ENCODE measurements at places on chromosomes 7 and 10.

DNA sequence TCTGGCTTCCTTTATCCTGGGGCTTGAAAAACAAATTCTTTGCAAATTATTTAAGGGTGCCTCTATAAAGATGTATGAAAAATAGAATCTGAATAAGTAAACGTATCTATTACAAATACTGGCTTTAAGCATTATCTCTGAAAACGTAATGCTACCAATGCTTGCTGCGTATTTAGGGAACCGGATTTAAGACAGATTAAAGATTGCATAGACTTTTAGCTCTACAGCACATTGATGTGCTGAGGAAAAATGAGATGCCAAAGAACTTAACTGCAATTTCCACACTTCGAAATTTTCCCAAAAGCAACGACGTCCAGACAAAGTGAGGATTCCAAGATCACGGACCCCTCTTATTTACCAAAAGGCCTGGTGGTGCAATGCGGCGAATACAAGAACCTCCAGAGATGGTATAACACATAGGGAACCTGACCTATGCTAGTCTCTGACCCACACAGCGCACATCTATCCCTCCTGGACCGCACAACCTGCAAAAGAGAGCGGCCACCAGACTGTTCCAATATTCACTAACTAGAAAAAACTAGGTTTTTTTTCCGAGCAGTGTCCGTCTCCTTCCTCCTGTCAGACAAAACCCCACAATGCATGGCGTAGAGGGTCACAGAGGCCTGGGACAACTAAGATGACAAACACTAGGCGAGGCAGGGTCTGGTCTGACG is 34.3 kb upstream of the PHF14 start:
- DNase-seq: no peak

DNA sequence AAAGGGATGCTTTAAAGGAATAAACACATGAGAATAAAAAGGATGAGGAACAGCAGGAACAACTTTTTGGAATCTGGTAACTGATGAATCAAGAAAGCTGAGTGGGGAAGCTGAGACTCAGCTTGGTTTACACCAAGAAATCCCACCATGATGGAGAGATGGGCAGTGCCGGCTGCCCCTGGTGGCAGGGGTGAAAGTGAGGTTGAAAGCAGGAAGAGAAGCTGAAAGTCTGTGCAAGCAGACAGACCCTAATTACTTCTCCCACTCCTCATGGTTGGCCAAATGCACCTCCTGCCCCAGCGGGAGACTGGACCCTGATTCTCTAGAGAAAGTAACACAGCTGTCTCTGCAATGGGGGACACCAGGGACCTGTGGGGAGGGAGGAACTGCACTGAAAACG is 57.6 kb upstream of the NANOS1 start:
- no peak for DNase-seq

DNA sequence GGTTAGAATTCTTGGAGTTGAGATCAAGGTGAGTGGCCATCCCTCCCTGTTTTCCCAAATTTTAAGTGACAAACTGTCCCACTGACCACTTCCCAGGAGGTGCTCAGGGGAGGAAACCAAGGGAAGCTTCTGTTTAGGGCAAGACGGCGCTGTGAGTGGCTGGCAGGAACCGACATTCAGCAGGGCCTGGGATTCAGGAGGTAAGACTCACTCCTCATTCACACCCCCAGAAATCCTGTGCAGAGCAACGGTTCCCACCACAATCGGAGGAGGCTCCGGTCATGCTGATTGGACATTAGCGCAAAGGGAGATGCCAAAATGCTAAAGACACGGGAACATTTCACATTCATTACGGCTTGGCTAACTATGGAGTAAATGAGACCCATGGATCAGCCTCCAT is 200.9 kb downstream of the GRID1 start:
- DNase-seq: no peak

DNA sequence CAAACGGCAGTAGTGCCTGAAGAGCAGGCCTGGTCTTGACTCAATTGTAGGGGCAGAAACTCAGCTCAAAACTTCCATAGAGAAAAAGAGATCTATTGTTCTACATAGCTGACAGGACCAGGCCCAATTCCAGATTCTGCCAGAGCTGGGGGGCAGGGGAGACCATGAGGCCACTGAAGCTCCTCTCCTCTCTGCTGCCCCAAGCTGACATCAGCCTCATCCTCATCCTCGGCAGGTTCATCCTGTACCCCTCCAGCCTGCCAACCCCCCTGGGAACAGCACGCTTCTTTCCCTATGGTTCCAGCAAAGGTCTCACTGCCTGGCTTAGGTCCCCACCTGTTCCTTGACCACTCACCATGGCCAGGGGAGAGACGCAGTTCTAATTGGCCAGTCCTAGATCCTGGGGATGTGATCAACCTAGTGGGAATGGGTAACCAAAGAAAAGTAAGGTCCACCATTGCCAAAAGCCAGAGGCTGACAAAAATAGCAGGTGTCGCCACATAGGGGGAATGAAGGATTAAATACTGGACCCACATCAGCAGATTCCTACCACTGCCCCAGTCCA is 42.9 kb downstream of the CCDC3 start:
- no peak for DNase-seq

DNA sequence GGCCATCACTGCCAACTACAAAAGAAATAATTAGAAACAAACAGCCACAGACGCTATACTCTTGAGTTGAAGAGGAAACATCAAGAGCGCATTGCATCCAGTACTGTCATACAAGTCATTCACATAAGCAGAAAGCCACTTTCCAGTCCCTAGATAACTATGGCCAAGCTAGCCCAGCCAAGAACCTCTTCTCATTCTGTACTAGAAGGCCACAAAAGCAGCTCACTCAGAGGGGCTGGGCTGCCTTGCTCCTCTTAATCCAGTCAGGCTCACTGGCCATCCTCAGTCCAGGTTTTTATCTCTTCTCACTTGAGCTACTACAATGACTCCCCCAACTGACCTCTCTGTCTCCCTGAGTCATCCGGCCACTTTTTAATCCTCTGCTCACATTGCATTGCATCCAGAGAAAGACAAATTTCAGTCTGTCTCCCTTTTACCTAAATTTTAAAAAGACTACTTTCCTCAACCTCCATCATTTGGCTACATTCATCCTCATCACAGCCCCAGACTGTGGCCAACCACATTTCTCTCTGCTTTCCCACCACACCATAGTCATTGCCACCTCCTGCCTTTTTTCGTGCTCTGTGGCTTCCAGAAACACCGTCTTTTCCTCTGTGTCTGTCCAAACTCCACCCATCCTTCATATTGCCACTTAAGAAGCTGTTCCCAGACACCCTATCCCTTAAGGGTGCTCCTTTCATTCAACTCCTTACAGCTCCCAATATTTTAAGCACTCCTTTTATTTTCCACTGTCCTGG is 25.0 kb downstream of the PPP1R3C start:
- peak; percentile 25 for DNase-seq

- no peak for DNase-seq
These were observed 68.9 kb upstream of the CCDC71L start for GRCh38 chr7:106729720-106730385.

DNA sequence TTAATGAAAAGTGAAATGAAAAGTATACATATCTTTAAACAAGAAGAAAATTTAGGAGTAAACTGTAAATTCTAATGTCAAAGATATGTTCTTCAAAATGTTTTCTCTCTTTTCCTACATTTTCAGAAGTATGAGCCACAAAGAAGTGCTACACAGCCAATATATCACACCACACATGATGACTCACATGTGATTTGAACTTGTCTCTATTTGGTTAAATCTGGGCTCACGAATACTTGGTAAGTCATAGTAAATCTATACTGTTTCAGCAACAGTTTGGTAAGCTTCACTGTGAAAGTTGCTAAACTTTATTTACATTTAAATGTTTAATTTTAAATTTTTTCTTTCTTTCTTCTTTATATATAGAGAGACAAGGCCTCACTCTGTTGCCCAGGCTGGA is 380.6 kb upstream of the IGFBP3 start:
- DNase-seq: peak; percentile 37

DNA sequence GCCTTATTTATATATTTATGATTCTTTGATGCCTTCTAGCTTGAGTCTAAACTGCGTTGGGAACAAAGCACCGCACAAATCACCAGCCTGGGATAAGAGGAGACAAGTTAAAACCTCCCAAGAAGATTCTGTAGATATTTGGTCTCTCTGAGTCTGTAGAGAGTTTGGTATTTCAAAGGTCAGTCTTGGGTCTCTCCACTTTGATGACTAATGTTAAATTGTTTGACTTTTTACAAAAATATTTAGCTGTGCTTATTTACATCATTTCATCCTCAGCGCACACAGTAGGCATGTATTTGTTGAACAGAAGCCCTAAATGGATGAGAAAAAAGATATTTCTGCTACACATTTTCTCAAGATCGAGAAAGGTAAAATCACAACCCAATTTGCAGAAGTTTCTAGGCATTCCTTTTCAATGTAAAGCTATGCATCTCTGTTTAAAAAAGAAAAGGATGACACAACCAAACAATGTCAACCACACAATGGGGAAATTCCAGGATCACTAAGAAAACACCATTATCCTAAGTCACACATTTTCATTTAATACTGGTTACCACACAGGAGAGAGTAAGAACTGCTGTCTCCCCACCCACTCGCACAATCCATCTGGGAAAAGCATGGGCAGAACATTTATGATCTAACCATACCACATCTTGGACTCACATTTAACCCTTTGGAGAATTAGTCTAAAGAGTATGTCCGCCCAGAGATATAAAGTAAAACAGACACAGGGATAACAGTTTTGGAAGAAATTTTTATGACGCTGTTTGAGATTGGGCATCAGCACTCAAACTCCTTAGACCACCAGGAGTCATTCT is 4.4 kb downstream of the CDK6 start:
- DNase-seq: peak; percentile 90
